ENCODE measurements at places on chromosomes 13 and 19.

DNA sequence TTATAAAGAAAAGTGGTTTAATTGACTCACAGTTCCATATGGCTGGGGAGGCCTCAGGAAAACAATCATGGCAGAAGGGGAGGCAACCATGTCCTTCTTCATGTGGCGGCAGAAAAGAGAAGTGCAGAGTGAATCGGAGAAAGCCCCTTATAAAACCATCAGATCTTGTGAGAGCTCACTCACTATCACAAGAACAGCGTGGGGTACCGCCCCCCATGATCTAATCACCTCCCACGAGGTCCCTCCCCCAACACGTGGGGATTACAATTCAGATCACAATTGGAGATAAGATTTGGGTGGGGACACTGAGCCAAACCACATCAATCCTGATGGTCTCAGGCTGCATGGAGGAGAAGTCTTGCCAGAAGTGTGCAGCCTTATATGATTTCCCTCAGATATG, 26.0 kb downstream of the TM9SF2 start:
- no peak for DNase-seq

- DNase-seq: no peak
Measured at GRCh38 chr13:27006519-27007161, 165.0 kb downstream of the USP12 start.

GRCh38 chr19:28372576-28373247, 840.2 kb downstream of the UQCRFS1 start:
- no peak for DNase-seq

- DNase-seq: no peak
Measured at GRCh38 chr13:19601749-19602725, 31.4 kb upstream of the MPHOSPH8 start.

- no peak for DNase-seq
Measured at GRCh38 chr13:50225193-50226155, 210.2 kb downstream of the KCNRG start.

- no peak for DNase-seq
Measured at GRCh38 chr19:13554506-13555240, 48.4 kb upstream of the CACNA1A start.

DNA sequence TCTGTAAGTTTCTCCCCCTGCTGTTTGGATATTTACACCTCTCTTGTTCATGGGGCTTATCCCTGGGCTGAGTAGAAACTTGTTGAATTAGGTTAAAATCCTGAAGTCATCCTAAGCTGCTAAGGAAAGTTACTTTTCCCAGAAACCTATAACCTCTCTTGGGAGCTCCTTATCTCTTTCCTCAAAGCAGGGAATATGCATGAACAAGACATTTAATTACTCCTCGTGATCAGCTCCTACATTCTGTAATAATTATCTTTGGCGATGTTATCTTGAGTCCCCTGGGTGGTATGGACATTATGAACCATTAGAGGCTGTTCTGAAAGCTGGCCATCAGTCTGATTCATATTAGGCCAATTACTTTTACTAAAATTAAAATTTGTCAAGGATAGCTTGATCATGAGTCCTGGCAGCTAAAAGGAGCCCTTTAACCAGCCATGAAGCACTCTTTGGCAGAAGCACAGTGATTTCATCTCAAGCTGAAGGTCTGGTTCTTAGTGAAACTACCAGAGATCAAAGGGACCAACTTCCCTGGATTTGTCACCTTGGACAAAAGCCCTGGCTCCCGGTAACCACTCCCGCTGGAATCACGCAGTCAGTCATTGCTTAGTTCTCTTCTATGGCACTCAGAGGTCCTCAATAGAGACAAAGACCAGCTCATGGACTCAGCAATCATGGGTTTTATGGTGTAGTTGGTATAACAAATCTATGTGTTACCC, 811.8 kb downstream of the UQCRFS1 start:
- DNase-seq: no peak

- DNase-seq: no peak
Measured at GRCh38 chr19:34145741-34146202, 26.5 kb upstream of the LSM14A start.

DNA sequence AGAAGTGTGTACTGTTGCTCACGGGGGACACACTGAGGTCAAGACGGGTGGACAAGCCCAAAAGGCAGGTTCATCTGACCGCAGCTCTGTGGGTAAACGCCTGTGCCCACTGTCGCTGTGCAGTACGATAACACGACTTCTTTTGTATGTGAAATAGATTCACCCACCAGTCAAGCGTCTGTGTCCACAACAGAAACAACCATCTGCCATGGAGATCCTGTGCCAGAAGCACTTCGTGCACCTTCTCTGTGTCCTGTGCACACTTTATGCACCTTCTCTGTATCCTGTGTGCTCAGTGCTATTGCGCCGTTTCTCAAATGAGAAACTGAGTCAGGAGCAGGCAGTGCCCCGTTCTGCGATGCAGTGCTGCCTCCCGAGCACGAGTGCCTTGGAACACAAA, 138.9 kb downstream of the ATP11A start:
- no peak for DNase-seq

- no peak for DNase-seq
Measured at GRCh38 chr19:27746691-27747380, 1466.1 kb downstream of the UQCRFS1 start.

DNA sequence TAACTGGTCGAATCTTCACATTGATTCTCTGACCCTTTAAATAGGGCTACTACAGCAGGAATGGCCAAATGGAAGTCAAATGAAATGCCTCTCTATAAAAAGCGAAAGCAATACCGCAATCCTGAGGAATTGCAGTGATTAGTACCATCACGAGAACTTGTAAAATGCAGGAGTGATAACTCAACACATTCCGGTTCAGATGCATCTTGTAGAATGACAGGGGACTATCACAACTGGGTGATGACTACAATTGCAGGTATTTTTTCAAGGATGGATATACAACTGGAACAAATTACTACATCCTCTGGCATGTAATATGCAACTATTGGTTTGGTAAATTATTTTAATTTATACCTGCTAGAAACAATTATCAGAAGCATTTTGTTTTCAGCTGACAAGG, 140.4 kb downstream of the PCDH20 start:
- DNase-seq: no peak

- no peak for DNase-seq
Measured at GRCh38 chr19:2320049-2320448, 8.3 kb downstream of the LSM7 start.

GRCh38 chr13:25213715-25214114, 41.6 kb upstream of the AMER2 start:
- no peak for DNase-seq

- DNase-seq: peak; percentile 26
Measured at GRCh38 chr13:39144941-39145533, 106.8 kb downstream of the NHLRC3 start.

DNA sequence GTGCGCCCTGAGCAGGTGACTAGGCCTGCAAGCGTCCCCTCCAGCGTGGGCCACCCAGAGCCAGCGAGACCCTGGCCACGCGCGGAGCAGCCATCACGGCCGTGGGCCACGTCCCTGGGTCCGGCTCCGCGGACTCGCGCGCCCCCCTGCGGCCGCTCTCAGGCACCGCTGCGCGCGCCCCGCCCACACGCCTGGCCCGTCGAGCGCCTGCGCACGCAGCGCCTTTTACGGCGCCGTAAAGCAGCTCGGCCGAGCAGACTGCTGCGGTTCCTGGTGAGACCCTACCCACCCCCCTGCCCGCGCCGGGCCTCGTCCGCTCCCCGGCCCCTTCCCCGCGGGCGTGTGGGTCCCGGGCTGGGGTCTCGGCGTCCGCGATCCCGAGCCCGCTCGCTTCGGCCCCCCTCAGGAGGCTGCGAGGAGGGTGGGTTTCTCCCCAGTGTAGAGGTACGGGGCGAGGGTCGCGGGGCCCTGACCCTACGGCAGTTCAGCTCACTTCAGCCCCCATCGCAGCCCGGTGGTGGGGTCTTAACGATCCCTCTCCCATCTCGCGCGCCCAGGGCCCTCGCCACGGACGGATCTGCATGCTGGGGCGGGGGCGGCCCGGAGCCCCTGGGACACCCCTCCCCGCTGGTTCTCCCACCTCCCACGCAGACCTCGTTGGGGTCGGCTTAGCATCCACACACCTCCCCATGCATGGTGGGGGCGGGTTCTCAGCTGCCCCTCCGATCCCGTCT, at the start of gene TRAPPC5:
TRAPPC5 (plus strand) TSS at position 228 of the 734 bp plus-strand sequence. CDS start 1,421 bp downstream, outside the sequence.
- DNase-seq: peak; percentile 39

GRCh38 chr13:54758795-54759194, 1730.2 kb downstream of the OLFM4 start:
- DNase-seq: no peak

GRCh38 chr19:5974721-5975387, 3.1 kb downstream of the RANBP3 start:
- no peak for DNase-seq

DNA sequence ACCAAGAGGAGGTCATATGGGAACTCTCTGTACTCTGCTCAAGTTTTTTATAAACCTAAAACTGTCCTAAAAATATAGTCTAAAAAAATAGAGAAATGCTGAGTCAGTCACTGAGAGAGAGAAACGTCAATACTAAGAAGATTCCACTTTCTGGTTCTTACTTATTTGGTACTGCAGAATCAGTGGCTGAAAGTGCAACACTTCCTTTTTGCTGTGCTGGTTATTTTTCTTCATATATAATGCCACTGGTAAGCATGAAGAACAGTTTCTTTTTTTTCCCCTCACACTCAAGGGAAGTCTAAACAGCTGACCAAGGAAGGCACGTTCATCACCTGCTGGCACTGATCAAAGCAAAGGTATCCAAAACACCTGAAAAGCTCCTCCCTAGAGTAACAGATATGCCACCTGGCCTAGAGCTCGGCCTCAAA, 44.3 kb upstream of the N4BP2L1 start:
- no peak for DNase-seq

- no peak for DNase-seq
Measured at GRCh38 chr13:26412263-26412662, 145.2 kb upstream of the WASF3 start.

DNA sequence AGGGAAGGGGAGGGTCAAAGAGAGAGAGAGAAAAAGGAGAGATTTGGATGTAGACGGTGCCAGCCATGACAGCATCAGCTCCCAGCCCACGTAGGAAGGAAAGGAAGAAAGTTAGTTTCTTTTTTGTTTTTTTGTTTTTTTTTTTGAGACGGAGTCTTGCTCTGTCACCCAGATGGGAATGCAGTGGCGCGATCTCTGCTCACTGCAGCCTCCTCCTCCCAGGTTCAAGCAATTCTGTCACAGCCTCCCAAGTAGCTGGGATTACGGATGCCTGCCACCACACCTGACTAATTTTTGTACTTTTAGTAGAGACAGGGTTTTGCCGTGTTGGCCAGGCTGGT, 27.6 kb downstream of the ELL start:
- DNase-seq: no peak

- DNase-seq: no peak
Measured at GRCh38 chr13:97194479-97194878, 27.7 kb upstream of the MBNL2 start.

GRCh38 chr19:7734220-7735203, 2.6 kb upstream of the CLEC4G start:
- no peak for DNase-seq

DNA sequence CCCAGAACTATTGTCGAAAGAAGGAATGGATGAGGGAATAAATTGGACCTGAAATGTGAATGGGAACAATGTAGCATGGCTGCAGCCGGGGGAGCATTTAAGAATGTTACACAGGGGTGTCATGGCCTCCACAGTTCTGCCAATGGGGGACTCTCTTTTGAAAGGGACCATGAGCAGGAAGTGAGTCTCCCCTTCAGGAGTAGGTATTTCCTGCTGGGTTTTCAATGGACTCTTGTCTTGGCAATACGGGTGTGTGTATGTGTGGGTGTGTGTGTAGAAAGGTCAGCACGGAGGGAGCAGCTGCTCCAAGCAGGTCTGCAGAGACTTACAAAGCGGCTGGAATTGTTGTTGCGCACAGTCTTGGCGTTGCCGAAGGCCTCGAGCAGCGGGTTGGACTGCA, 24.4 kb downstream of the MYO1F start:
- DNase-seq: no peak

- no peak for DNase-seq
Measured at GRCh38 chr13:100521851-100522617, 66.6 kb downstream of the GGACT start.

GRCh38 chr13:30466358-30466714, 600 bp upstream of the HMGB1 start:
- no peak for DNase-seq

DNA sequence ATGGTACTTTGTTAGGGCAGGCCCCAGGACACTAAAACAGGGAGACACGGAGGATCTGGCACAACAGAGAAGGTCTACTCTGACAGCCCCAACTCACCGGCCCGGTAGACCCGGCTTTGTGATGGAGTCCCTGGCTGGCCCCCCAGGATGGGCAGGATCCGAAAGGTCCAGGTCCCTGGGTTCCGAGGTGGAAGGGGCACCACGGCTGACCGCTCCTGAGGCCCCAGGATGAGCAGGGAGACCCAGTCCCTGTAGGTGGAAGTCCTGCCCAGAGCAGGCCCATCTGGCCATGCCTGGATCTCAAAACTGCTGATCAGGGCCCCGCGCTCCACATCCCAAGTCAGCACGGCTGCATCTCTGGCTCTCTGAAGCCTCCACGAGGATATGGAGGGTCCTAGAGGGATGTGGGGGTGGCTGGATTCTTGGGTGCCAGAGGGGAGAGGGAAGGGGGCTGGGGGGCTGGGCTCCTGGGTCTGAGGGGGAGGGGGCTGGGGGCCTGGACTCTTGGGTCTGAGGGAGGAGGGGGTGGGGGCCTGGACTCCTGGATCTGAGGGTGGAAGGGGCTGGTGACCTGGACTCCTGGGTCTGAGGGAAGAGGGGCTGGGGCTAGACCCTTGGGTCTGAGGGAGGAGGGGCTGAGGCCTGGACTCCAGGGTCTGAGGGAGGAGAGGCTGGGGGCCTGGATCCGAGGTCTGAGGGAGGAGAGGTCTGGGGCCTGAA, 4.6 kb downstream of the VSIG10L start:
- no peak for DNase-seq

DNA sequence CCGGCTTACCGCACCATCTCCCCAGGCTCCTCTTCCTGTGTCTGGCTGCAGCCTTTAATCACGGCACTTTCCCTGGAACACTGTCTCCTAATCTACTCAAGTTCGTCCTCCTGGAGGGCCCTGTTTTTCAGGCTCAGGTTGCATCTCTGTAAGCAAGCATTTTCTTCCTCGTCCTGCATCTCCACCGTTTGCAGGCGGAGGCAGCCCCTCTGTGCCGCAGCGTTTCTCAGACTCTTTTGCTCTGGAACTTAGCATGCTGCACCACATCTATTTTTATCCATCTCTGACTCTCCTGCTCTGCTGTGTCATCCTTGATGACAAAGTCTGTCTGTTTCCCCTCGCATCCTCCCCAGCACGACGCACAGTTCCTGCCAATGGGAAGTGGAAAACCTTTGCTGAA, 117.5 kb downstream of the ATP8A2 start:
- no peak for DNase-seq

DNA sequence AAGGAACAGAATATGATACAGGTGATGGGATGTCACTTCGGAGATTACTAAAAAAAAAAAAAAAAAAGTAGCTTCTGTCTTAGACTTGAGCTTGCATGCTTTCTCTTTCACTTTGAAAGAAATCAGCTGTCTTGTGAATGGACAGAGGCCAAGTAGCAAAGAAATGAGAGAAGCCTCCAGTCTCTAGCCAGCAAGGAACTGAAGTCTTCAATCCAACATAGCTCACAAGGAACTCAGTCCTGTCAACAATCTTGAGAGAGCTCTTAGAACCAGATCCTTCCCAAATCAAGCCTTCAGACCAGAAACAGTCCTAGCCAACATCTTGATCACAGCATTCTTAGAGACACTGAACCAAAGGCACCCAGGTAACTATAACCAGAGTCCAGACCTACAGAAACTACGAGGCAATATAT, 7.7 kb downstream of the N4BP2L2 start:
- peak; percentile 58 for DNase-seq

GRCh38 chr13:37429976-37430375, 168.6 kb downstream of the POSTN start:
- DNase-seq: peak; percentile 83

GRCh38 chr13:28590461-28590860, 68.5 kb upstream of the POMP start:
- DNase-seq: no peak
